ENCODE measurements at places on chromosomes 13 and 19.

- DNase-seq = no peak
These were observed 54.8 kb upstream of the HMGB1 start for GRCh38 chr13:30520571-30520970.

- no peak for DNase-seq
These were observed 10.5 kb downstream of the PLEKHF1 start for GRCh38 chr19:29675650-29676186.

DNA sequence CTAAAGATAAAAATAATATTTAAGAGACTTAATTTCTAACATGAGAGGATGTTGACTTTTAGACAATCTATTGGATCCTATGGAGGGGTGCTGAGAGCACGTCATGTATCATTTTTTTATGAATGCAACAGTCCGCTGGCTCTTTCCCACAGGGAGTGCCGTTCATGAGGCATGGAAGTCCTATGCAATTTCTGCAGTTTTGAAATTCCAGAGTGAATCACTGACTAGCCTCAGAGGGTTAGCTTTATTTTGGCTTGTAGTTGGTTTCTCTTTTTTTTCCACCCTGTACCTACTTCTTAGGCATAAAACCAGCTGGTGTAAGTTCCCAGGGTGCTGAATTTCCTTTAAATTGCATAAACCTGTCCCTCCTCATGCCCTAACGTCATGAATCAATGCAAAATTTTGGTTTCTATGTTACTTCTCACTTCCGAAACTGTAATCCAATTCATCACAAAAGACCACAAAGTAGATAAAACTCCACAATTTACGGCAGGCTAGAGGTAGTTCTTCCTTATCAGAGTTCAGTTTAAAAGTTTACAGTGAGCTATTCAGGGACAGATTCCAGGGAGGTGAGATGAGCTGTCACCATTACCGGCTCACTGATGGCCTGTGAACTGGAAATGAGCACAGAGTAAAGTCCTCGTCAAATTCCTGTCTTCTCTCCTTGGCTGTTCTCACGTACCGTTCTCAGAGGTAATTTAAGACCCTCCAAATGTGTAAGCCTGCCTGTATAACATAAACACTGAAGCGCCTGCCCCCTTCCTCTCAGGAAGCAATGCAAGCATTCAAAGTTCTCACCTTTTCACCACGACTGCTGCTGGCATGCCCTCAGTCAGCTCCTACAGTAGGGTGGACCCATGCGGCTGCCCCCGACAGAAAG is 216.6 kb upstream of the SLC10A2 start:
- peak; percentile 23 for DNase-seq

- DNase-seq = peak; percentile 14
These were observed 159.1 kb downstream of the GPC5 start for GRCh38 chr13:91557328-91558090.

DNA sequence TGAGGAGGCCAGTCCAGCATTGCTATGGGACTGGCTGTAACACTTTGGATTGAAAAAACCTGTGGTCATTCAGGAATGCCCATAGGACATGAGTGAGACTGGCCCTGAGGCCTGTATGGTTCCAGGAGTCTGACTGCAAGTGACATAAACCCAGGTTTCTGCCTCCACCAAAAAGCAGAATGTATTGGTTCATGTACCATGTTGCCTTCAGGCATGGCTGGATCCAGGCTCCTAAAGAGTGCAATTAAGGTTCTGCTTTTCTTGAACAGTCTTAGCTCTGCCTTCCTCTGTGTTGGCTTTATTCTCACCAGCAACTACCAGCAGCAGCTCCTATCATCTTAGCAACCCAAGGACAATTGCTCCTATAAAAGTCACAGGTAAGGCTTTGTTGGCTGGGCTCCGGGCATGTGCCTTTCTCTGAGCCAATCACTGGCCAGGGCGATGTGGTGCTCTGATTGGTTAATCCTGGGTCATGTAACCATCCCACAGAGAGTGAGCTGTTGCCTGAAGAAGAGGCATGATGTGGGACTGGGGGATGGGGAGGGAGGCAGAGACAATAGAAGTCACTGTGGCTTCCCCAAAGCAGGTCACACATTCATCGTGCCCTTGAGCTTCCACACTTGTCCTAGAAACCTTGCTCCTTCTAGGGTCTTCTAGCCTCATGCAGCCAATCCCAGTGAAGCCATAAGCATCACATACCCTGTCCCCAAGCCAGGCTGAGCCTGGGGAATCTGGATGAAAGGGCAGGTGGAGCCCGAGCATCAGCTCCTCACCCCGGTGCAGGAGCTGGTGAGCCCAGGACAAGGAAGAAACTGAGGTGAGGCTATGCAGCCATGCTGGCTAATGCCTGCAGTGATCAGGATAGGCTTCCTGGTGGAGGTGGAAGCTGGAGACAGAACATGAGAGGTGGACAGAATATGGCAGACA is 123.9 kb downstream of the URI1 start:
- DNase-seq = no peak

DNA sequence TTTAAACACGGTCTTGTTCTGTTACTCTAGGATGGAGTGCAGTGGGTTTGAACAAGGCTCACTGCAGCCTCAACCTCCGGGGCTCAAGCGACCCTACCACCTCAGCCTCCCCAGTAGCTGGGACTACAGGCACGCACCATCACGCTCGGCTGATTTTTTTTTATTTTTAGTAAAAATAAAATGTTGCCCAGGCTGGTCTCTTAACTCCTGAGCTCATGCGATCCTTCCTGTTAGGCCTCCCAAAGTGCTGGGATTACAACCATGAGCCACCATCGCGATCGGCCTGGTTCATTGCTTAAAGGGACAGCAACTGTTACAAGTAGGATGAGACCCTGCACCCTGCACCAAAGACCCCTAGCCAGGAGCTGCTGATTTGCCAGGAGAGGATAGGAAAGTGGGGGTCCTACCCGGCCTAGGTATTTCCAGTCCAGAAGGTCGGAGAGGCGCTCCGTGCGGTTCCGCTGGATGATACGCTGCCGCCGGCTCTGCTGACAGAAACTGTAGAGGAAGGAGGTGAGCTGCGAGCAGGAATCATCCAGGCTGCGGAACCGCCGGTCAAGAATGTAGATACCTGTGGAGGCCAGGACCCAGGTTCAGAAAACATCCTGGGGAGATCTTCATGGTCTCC is 5.1 kb downstream of the FTL start:
- DNase-seq = no peak

- DNase-seq = peak; percentile 78
These were observed 8.6 kb downstream of the ZBTB7A start for GRCh38 chr19:4057931-4058692.

GRCh38 chr13:98462241-98462882 is 114.5 kb downstream of the STK24 start:
- no peak for DNase-seq

DNA sequence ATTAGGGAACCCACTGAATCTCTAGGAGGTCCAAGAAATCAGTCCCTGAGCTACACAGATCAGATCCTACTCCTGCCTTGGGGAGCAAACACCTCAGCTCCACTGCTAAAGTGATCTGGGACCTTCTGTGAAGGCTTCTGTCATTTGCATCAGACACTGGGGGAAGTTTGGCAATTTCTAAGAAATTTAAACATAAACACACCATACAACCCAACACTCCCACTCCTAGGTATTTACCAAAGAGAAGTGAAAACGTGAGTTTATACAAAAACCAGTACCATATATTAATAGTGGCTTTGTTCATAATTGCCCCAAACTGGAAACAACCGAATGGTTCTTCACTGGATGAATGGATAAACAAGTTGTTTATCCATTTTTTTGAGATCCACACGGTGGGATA is 7.3 kb upstream of the TYROBP start:
- DNase-seq = no peak

Data from fibroblast of the conjunctiva (primary cell).